ENCODE measurements at places on chromosomes 12 and 14. TPM values are rescaled to one million over a fixed set of nuclear protein-coding genes. Genes with fewer than 3 reads are reported as not detected.

The CCDC198 gene
- total RNA-seq = not detected

The TMEM119 gene
- not detected for total RNA-seq

The IFNG-AS1 gene
- total RNA-seq = 0.25 TPM

The ZBTB39 gene
- 5.1 TPM for total RNA-seq

The PRR4 gene
- 3.2 TPM for total RNA-seq

The ACACB gene
- 11.2 TPM for total RNA-seq

The P2RX2 gene
- not detected for total RNA-seq

The SLC25A47 gene
- total RNA-seq = not detected

The CCDC175 gene
- total RNA-seq = not detected

The CMKLR1 gene
- not detected for total RNA-seq

The RNU4-1 gene
- total RNA-seq = 1,025 TPM

The KRT79 gene
- 0.87 TPM for total RNA-seq

The MUCL1 gene
- not detected for total RNA-seq

The CCDC88C gene
- total RNA-seq = 83.6 TPM

The KRT81 gene
- not detected for total RNA-seq

The PRMT5 gene
- 107 TPM for total RNA-seq
